ENCODE measurements at places on chromosomes 4 and X. TPM values are rescaled to one million over a fixed set of nuclear protein-coding genes. Genes with fewer than 3 reads are reported as not detected.

The RAB39B gene
- 0.69 TPM for total RNA-seq

The GPRASP2 gene
- 6.4 TPM for total RNA-seq

The RPA4 gene
- total RNA-seq: 0.16 TPM

The HEPH gene
- total RNA-seq: not detected

The FRG2 gene
- not detected for total RNA-seq

The ASB5 gene
- not detected for total RNA-seq

The CENPVL1 gene
- not detected for total RNA-seq

The GRIA3 gene
- total RNA-seq: not detected

The FRG1 gene
- 38.5 TPM for total RNA-seq

The HGFAC gene
- 0.13 TPM for total RNA-seq

The DLG3 gene
- 5.3 TPM for total RNA-seq

The NDNF gene
- total RNA-seq: not detected

The GAB1 gene
- total RNA-seq: 2.2 TPM

The GJB1 gene
- total RNA-seq: not detected

The BMPR1B gene
- 7.7 TPM for total RNA-seq

The GCNA gene
- total RNA-seq: 1.5 TPM

The ZRSR2 gene
- total RNA-seq: 10.4 TPM
